ENCODE measurements at places on chromosomes 3 and 15.

DNA sequence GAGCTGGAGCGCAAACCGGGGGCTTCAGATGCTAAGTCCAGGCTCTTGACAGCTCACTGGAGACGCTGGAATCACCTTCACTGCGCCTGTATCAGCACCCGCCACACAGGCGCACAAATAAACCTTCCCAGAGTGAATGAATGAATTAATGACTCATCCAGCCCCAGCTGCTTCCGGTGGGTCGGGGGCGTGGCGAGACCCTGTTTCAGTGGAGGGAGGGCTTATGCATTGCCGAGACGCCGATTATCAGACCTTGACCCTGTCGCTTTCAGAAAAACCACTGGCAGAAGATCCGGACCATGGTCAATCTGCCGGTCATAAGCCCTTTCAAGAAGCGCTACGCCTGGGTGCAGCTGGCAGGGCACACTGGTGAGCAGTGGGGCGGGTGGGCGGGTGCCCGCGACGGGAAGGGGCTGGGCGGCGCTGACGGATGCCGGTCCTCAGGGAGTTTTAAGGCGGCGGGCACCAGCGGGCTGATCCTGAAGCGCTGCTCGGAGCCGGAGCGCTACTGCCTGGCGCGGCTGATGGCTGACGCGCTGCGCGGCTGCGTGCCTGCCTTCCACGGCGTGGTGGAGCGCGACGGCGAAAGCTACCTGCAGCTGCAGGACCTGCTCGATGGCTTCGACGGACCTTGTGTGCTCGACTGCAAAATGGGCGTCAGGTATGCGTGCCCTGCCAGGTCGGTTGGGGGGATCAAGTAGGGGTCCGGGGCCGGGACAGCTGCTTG is 7.7 kb downstream of the ITPKA start:
- peak; percentile 36 for DNase-seq

- no peak for DNase-seq
These were observed 138.0 kb upstream of the MEF2A start for GRCh38 chr15:99427668-99428361.

- no peak for DNase-seq
These were observed 129.0 kb downstream of the THSD4 start for GRCh38 chr15:71244250-71244649.

- no peak for DNase-seq
These were observed 43.1 kb downstream of the BHLHE40 start for GRCh38 chr3:5022187-5022965.

DNA sequence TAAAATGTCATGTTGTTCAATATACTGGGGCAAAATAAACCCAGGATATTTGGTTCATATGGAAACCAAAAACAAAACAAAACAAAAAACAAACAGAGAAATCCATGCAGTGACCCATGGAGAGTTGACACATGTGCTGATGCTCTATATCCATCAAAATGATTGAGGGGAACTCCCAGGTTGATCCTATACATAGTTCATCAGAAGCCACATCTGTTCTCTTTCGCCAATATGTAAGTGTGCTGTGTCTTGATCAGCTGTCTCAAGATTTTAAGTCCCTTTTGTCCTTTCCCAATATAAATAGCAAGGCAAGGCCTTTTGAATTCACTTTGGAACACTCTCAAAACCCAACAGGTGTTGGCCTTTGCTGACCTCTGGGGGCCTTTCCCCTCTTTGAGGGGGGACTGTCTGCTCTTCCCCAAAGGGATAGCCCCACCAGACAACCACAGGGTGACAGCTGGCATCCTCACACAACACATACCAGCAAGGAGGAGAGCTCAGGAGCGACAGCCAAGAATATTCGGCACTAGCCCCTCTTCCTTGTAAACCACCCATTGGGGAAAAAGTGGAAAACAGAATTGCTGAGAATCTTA is 209.4 kb upstream of the CD96 start:
- DNase-seq = no peak

DNA sequence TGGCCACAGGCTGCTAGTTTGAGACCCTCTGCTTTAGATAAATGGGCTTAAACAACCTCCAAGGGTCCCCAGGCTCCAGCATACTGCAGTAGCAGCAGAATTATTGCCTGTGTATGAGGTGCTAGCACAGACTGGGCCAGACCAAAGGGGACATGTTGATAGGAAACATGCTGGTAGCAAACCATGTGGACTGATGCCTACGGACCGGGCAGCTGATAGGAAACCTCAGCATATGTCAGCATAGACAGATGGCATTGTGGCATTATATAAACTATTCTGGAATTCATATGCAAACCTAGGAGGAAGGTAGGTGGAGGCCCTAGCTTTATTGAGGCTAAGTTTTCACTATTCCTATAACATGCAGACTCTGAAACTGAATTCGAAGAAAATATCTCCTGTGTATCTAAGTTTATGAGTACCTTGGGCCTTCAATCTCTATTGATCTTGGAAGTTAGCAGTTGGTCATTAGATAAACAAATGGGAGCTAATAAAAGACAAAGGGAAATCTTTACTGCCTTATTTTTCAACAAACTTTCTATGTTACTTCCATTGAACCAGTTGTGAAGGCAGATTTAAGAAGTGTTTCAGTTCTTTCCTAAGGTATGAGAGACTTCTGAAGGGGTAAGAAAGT is 1.7 kb upstream of the HGD start:
- no peak for DNase-seq

- DNase-seq = peak; percentile 77
These were observed 79.2 kb upstream of the ABHD17C start for GRCh38 chr15:80615783-80616391.

DNA sequence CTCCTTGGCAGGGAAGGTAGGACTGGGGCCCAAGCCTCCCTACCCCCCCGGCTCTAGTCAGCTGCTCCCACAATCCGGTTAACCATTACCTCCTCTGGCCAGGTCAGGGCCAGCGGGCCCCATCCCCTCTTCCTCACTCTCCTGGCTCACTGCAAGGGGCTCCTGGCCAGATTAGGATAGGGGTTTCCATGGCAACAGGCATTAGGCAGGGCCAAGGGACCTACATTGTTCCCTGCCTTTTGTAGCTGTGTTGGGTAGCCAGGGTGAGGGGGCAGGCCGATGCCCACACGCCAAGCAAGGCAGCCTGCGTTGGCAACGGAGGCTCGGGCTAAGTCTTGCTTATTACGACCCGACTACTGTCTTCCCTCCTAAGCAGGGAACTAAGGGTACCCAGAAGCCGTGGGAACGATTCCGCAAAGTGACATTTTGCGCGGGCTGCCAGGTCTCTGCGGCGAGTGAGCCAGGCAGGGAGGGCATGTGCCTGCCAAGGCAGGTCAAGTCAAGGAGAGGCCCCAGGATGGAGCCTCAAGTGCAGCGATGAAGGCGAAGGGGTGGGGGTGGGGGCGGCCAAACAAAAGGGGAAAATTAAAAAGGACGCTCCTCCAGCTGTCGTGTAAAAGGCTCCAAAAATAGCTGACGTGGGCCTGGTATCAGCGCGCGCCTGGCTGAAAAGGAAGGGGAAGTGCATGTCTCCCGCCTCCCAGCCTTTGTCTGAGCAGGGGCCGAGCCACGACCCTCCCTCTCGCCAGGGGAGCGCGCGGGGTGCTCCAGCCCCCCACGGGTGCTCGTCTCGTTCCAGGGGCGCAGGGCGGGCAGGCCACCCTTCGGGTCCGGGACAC is 919 bp downstream of the IDH2 start:
- peak; percentile 27 for DNase-seq

DNA sequence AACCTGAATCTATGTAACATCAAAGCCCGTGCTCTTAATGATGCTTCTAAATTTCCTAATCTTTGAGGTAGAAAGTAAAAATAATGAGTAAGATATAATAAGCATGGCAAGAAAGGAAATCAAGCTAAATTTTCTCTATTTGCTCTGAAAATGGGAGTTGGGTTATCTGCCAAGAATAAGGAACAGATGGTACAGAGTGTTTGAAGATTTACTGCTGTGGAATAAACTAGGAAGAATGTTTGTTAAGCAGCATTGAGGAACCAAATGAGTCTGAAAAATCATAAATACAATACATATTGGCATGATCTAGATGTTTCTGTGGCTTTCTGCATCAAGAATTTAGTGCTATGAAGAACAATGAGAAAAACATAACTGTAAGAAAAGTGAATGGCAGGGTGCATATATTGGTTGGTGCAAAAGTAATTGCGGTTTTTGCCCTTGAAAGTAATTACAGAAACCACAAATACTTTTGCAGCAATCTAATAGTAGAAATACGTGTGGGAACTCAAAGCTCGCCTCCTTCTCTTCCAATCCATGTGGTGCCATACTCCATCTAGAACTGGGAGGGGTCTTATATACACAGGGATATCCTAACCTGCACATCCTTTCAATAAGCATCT is 87.6 kb downstream of the SUCNR1 start:
- no peak for DNase-seq

DNA sequence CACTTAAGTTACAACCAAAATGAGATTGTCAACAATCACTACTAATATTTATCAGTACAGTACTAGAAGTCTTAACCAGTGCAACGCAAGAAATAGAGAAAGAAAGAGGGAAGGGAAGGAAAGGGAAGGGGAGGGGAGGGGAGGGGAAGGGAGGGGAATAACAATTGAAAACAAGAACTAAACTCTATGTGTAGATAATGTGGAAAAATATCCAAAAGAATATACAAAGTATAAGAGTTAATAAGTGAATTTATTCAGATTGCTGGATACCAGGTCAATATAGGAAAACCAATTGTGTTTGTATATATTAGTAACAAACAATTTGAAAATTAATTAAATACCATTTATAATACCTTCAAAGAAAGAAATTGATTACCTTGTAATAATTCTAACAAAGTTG is 10.7 kb downstream of the ATP13A5 start:
- no peak for DNase-seq

- DNase-seq = no peak
These were observed 2.4 kb upstream of the NCEH1 start for GRCh38 chr3:172713316-172713715.
